ENCODE measurements at places on chromosomes 5 and 9.

DNA sequence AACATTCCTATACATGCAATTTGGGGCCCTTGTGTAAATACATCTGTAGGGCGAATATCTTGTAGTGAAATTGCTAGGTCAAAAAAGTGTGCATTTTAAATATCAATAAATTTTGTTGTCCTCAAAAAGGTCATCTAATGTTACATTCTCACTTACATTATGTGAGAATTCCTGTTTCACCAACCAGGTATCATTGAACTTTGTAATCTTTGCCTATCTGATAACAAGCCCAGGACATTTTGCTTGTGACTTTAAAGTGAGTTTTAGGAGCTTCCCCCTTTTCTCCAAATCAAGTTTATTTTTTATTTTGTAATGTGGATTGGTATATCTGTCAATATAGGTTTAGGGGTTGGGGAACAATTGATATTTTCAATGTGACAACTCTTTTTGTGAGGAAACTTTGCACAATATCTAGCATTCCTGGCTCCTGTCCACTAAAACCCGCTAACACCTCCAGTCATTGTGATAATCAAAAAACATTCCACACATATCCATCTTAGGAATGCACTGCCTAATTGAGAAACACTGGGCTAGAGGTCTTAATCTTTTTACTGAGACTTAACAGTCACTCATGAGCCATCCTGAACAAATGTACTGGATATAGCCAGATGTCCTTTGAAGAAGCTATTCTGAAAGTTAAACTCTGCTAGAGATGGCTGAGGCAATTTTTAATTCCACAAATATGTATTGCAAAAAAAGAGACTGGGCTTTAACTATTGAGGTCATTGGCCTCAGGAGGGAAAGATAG lies 72.5 kb upstream of the SLC1A1 start:
- DNase-seq: no peak

- DNase-seq: no peak
Measured at GRCh38 chr9:93965830-93966577, 10.8 kb upstream of the BARX1 start.

DNA sequence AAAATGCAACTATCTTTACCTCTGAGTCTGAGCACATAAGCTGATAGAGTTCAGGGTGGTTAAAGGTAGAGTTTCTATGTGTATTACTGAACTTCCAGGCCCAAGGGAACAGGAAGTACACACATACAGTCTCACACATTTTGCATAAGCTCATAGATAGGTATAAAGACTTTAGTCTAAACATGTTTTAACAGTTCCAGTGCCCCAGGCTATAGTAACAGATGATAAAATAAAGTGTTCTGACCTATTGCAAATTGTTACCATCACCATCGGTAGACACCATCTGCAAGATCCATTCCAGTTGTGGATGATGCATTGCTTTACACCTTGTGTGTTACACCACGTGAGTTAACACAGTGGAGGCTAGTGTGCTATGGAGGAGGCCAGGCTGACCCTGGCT lies 95.8 kb downstream of the TMEM174 start:
- no peak for DNase-seq

DNA sequence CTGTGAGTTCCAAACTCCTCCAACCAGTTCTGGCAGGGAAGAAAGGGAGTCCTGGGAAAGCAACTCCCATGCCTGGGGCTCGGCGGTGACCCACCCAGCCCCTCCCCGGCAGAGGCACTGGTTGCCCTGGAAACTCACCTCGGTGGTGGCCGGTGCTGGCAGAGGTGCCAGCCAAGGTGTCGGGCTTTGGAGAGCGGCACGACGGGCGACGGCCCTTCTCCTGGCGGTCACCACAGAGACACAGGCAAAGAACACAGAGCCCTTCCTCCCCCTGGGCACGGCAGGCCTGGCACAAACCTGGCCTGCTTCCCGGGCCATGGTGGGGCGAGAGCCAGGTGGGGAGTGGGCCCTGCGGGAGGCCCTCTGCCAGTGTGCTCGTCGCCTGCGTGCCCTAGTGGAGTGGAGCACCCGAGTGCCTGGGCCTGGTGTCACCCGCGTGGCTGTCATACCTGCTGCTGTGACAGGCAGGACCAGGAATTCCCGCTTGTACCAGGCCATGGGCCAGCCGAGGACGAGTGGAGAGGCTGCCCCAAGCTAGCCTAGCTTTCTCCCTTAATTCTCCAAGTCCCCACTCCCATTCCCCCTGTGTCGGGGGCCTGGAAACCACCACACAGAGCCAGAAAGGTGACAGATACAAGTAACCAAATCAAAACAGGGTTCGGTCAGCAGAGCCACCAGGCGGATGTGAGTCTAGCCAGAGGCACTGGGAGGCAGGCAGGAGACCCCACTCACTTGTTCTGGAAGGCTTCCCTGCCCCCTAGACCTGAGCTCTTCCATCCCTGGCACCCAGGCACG lies 8.2 kb upstream of the RALGDS start:
- no peak for DNase-seq

DNA sequence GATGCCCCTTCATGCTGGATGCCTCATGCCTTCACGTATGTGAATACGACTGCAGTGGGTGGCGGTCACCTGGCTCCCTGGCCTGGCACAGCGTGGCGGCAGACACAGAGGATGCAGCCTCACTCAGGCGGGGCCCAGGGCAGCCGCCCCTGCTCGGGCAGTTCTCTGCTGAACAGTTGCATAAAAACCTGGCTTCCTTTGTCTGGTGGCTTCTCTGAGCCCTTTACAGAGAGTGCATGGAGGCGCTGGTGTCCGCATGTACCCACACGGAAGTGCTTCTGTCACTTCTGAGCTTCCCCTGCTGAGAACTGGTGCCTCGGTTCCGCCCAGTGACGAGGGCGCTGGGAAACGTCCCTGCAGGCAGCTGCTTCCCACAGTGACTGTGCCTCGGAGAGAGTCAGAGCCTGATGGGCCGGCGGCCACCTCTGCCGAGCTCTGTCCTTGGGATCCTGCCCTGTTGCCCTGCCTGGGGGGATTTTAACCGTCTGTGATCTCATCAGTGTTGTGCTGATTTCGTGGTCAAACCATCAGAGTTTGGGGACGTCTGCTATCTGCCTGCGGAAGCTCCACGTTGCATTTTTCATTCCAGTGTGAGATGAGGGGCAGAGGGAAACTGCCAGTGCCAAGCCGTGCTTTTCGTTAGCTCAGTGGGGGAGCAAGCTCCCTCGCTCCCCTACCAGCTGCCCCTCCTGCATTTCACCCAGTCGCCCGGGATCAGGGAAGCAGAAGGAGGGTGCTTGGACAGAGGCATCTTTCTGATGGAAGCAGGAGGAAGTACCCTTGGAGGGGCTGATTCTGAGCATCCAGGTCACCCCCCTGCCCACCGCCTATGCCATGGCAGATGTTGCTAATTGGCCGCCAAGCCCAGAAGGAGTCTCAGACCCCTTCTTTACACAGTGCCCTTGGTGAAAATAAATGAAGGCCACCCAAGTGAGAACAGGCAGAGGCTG lies 153.0 kb upstream of the COL5A1 start:
- no peak for DNase-seq

DNA sequence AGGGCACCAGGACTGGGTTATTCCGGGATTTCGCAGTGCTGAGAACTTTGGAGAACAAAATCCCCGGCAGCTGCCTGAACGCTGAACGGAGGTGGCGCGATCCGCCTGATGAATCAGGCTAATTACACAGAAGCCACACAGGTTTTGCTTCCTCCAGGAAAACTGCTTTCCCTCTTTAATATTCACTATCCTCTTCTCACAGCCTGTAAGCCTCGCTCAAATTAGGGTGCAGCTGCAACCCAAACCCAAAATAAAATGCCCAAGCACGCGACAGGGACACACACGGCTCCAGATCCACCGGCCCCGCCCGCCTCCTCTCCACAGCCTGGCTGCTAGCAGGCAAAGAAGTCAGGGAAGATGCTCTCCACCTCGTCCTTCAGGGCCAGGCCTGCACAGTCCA lies 6.0 kb downstream of the SOHLH1 start:
- DNase-seq: no peak

DNA sequence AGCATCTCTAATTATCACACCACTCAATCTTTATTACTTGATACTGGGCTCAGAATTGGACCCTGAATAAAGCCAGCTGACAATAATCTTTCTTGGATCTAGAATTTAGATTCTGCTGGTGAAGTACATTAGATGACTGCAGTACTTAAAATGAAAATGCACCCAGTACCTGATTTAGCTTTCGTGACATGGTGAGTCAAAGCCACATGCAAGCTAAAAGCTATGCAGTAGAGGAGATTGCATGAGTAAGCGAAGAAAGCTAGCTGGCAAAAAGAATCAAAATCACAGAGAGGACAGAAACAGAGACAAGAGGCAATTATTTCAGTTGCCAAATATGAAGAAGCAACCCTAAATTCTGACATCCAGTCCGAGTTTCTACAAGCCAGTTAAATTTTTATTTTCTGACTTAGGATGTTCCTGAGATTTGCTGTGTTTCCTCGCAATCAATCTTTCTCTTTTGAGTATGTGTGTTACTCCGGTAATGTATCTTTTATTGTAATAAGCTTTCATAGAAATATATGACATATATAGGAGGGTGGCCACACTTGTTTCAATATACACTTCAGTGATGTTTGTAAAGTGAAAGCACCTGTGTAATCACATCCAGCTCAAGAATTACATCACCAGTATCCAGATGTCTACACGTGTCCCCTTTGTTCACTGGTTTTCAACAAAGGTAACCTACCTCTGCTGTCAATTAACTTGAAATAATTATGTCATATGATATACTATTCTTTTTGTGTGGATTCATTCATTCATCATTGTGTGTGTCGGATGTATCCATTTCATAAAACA lies 101.7 kb downstream of the CDH18 start:
- peak; percentile 72 for DNase-seq

- DNase-seq: no peak
Measured at GRCh38 chr9:116596646-116597045, 90.5 kb upstream of the TRIM32 start.

DNA sequence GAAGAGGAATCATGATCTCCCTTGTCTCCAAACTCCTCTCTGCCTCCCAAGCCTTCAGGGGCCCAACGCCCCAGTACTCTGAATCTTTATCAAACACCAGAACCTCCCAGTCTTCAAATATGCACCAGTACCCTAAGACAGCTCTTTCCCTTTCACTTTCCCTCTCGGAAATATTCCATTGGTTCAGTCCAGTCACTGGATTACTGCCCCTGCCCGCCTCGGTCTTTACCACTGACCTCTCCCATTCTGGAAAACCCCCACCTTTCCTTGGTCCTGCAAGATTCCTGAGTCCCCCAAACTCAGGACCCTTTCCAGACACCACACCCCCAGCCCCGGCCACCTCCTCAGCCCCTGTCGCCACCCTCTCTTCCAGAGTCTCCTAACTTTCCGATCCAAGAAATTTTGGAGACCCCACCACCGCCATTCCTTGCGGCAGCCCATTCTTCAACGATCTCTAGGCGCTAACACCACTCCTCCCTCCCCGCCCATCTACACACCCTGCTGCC lies 674 bp downstream of the C5orf15 start:
- peak; percentile 45 for DNase-seq

DNA sequence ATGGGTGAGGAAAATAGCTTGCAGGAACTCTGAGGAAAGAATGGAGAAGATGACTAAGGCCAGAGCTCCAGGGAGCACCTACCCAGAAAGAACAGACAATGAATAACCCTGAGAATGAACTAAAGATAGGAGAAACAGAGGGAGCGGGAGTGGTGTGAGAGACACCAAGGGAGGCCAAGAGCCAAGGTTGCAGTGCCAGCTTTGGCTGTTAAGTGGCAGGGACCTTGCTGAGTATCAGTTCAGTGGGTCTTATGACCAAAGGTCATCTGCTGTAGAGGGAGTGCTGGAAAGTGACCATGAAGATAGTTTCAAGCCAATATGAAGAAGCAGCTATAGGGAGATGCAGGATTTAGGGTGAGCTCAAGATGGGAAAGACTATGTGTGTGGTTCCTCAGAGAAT lies 16.7 kb downstream of the P4HA2 start:
- DNase-seq: no peak

DNA sequence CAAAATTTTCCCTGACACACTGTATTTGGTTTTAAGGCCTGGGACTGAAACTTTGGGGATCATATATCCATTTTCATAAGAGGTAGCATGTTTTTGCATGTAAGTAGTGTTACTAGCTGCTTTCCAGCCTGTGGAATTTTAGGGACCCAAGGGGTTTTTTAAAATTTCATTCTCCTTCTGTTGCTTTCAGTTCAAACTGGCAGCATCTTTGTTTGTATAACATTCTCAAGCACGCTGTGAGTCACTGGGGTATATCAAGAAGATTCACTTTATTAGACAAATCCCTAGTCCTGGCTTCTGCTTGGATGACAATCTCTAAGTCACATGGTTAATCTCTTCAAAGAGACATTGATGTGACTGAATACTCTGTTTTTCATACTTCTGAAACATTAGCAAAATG lies 479.0 kb downstream of the CYLC2 start:
- no peak for DNase-seq

DNA sequence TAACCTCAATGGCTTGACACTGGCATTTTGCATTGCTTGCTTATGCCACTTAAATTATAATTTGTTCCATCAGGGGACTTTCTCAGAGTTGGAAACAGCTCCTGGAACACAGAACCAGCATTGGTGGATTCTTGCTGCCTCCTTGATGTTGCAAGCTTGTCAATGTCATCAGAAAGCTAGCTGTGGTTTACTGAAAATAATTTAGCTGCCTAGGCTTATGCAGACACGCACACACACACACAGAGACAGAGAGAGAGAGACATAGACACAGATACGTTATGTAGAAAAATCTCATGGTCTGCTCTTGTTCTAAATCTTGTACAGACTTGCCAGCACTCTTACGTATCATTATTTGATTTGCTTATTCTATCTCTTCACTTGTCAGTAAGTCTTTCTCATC lies 78.0 kb downstream of the HMHB1 start:
- no peak for DNase-seq

GRCh38 chr5:140549237-140550144 lies 2.0 kb downstream of the EIF4EBP3 start:
- DNase-seq: no peak

- DNase-seq: peak; percentile 15
Measured at GRCh38 chr9:31243386-31243785, 1141.1 kb upstream of the ACO1 start.

DNA sequence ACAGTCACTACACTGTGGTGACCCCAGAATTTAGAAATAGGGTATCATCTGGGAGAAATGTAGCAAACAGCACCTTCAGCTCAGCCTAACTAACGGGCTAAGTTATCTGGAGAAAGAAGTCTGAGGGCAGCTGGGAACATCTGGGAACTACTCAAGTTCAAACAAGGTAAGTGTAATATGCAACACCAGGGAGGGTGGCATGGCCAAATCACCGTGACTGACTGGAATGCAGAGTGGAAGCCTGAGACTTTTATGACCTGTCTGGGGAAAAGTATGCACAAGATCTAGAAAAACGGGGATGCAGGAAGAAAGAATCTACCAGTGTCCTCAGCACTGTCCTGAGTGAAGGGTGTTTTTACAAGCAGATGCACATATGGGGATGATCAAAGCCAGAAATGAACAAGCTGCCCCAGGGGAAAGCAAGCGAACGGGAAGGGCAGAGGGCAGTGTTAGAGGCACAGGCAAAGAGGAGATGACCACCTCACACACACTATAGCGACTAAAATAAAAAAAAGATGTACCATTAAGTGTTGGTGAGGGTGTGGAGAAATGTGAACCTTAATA lies 59.9 kb downstream of the SERINC5 start:
- no peak for DNase-seq

DNA sequence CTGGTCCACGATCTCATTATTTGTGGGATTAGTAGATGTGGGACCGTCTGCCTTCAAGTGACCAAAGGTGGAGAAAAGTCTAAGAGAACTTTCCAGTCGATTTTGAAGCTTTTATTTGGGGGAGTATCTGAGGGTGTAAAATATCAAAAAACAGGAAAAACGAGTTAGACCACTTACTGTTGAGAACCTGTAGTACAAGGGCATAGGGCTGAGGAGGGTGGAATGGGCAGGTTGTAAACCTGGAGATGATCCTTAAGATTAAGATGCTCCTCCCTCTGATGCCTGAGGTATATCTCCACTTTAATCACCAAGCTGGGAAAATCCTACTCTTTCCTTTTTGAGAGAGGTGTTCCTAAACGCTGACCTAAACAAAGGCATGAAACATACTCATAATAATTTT lies 32.0 kb upstream of the GTF2H2C start:
- DNase-seq: no peak
